ENCODE measurements at places on chromosomes 2 and 18.

DNA sequence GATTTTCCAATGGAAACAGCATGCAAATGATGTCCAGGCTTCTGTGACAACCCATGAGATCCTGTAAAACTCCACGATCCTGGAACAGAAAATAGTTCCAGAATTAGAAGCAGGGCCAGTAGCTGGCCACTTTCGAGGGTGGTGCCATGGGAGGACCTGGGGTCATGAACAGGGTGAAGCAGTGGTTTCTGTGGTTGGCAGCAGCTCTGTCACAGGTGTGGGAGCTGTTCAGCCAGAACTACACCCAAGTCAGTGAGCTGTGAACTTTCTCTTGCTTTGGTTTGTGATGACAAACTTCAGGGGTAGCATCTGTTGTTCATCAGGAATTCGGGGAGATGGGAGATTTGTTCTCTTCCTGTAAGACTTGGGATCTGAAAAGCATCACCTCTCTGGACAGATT lies 314.4 kb upstream of the NT5C1B start:
- DNase-seq = no peak

DNA sequence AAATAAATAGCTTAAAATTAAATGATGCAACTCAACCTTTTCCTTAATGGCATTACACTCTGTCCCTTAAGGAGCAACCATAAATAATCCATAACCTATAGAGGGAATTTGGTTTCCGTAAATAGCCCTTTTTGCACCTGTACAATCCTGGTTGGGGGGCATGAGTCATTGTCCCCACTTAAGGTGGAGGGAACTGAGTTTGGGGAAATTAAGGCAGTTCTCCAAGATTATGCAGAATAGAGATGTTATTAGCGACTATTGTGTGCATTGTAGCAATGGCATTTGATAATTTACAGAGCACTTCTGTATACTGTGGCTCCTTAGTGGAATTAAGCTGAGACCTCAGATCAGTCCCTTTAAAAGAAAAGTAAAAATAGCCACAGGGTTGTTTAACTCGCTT lies 6.6 kb downstream of the MYCN start:
- no peak for DNase-seq

- no peak for DNase-seq
Observed at GRCh38 chr2:208040199-208041171, 15.2 kb upstream of the PLEKHM3 start.

- DNase-seq = no peak
Observed at GRCh38 chr2:106108351-106108750, 85.8 kb downstream of the UXS1 start.

DNA sequence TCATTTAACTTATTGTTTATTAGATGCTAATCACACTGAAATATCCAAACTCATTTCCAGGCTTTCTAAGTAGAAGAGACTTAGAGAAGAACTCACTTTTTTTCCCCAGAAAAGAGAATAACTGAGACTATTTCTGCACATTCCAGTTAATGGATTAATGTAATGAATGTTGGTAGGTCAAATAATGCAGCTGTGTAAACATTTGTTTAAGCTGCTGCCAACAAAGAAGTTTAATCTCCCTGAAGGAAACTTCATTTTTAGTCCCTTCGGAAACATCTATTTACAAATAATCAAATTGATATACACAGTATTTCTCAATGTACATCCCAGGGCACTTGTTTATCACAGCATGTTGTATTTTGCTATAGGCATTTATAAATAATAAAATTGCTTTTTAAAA lies 126.9 kb downstream of the KCNS3 start:
- no peak for DNase-seq

DNA sequence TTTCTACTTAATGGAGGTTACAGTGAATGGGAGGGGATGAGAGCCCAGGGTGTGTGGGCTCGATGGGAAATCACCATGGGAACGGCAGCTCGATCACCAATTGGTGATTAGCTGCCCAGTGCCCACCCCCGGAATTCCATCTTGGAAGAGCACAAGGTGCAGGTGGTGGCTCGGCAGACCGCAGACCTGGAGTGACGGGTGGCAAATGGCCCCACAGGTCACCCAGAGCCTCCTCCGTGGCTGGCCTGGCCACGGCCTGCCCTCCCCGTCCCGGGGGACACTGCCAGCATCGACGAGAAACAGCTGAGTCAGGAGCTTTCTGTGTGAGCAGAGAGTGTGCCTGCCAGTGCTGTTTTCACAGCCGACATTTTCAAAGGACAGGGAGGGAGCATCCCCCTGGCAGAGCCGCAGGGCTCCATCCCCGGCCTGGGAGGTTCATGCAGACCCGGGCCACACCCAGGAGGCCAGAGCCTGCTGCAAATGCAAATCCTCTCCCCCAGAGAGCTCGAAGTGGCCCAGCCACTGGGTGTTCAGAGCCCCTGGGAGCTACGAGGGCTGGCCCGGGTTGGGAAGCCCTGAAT lies 176.4 kb upstream of the MYT1L start:
- no peak for DNase-seq

All from fibroblast of skin of left biceps (primary cell).